ENCODE measurements at places on chromosomes 1 and 21. TPM values are rescaled to one million over a fixed set of nuclear protein-coding genes. Genes with fewer than 3 reads are reported as not detected.

ATP5IF1 gene
- 52.6 TPM for total RNA-seq

ANKRD65 gene
- 1.6 TPM for total RNA-seq

SLC45A1 gene
- total RNA-seq, result 10.0 TPM

SPAG17 gene
- total RNA-seq, result 3.1 TPM

DMRTA2 gene
- 5.3 TPM for total RNA-seq

MNDA gene
- total RNA-seq, result 1.3 TPM

SERTAD4 gene
- 5.6 TPM for total RNA-seq

SYT14 gene
- total RNA-seq, result 75.1 TPM

KCNA3 gene
- total RNA-seq, result 36.0 TPM

CHODL gene
- total RNA-seq, result 2.8 TPM

FMN2 gene
- total RNA-seq, result 66.4 TPM

SPRR2E gene
- not detected for total RNA-seq

LCE1A gene
- not detected for total RNA-seq

RIT1 gene
- total RNA-seq, result 33.8 TPM

C8B gene
- not detected for total RNA-seq

SLC9C2 gene
- 1.9 TPM for total RNA-seq

CAMTA1 gene
- 140 TPM for total RNA-seq

C1orf116 gene
- total RNA-seq, result under 0.01 TPM

TSACC gene
- not detected for total RNA-seq

DBT gene
- total RNA-seq, result 9.4 TPM

TMIGD3 gene
- 1.3 TPM for total RNA-seq

All from parietal lobe (tissue), 2 donors.